ENCODE measurements at places on chromosomes 5 and 9.

DNA sequence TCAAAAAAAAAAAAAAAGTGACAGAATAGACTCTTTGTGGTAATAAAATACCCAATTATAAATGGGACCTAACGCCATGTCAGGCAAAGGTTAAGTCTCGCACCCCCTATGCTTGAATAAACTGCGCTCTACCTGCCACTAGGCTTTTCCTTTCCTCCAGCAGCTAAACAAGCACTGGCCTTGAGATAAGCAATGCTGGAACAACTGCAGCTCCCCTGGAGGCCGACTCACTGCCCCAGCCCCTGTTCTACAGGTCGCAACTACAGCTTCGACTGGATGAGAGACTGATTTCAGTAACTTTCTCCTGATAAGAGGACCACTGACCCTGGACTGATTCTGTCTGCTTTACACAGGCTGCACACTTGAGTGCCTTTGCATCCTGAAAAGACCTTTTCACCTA is 210.2 kb downstream of the HSPA4 start:
- no peak for DNase-seq

DNA sequence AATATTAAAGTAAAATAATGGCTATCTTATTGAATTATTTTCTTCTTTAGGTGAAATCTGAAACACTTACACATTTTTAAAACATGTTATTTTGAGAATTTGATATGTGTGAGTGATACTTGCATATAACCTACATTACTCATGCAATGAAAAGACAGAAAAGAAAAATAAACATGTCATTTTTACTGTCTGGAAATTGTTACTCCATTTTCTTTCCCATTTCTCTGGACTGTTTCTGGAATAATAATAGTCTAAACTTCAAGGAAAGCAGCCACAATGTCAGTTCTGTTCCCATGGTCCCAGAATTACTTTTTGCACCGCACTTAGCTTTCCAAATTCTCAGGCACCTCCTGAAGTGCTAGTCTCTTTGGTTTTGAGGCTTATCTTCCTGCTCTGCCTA is 145.5 kb downstream of the PRR16 start:
- DNase-seq = no peak

DNA sequence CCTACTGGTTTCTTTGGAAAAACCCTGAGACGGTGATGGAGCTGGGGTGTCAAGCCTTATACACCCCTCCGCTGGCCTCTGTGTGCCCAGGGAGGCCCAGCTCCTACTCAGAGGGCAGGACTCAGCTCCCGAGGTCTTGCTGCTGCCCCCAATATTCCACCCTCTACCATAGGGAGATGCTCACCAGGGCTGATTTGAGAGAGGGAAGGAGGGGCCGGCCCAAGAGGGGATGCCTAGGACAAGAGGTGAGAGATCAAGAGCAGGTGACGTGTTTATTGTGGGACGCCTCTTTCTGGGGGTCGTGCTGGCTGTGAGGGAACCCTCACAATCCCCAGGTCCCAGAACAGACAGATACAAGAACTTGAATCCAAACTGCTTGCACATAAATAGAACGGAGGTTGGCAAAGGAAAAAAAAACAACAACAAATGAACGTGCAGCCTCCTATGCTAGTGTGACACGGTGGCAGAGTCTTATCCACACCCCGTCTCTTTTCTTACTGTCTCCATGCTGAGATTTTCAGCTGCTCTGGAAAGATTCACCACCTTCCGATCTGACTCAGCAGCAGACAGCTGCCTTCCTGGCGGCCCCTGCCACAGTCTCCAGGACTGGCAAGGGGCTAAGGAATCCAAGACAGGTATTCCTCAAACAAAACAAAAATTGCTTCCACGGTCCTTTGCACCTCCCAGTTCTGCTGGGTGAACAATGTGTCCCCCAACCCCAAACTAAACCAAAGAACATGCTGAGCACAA is 22.3 kb downstream of the FABP6 start:
- no peak for DNase-seq

- DNase-seq = no peak
These were observed 120.5 kb downstream of the FEM1C start for GRCh38 chr5:115424030-115424429.

DNA sequence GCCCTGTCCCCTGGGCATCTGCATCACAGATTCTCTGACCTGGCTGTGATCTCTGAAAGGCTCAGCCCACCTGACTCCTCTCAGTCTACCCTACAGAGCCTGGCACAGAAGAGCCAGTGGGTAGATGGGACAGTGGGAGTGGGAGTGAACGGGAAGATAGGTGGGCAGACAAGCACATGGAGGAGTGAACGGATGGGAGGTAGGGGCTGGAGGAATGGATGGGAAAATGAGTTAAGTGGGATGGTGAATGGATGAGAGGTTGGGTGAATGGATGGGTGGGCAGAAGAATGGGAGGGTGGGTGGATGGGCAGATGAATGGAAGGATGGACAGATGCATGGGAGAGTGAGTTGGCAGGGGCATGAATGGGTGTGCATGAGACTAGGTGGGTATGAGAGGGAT is 18.8 kb downstream of the STK10 start:
- no peak for DNase-seq

GRCh38 chr9:69818750-69819345 is 1.8 kb upstream of the CFAP95 start:
- DNase-seq = no peak

- no peak for DNase-seq
These were observed 43.8 kb upstream of the SUSD1 start for GRCh38 chr9:112218908-112219307.

DNA sequence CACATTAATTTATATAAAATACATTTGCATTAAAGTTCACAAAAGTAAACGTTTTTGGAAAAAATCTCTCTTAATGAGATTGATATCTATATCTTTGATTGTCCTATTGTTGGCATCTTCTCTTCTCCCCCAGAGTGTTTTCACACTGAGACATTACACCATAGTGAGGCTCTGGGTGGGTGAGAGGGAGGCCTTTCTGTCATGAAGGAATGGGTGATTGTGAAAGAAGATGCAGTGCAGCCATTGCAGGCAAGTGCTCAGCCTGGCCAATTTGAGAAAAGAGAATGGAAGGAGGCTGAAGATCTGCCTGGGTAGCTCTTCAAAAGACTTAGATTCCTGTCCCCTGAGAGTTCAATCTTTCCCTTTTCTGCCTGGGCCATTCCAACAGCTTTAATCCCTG is 140.8 kb downstream of the SLC12A2 start:
- DNase-seq = no peak

GRCh38 chr9:18866121-18866831 is 166.7 kb downstream of the SAXO1 start:
- DNase-seq = no peak

GRCh38 chr9:112894041-112894440 is 3.4 kb upstream of the SLC46A2 start:
- no peak for DNase-seq

All from CD4-positive, alpha-beta T cell treated with Interleukin-6 at 100 ng/mL for 8 hours (primary cell).